ENCODE measurements at places on chromosomes 3 and 15. TPM values are rescaled to one million over a fixed set of nuclear protein-coding genes. Genes with fewer than 3 reads are reported as not detected.

GP9 gene
- not detected for total RNA-seq

EPHA6 gene
- total RNA-seq = 1.0 TPM

SI gene
- total RNA-seq = not detected

CFAP44 gene
- total RNA-seq = 0.73 TPM

CDCP1 gene
- 2.2 TPM for total RNA-seq

PLA2G4F gene
- total RNA-seq = not detected

LTK gene
- 0.07 TPM for total RNA-seq

EXOSC7 gene
- 96.3 TPM for total RNA-seq

TRPM1 gene
- total RNA-seq = 0.48 TPM

KIF7 gene
- total RNA-seq = 9.0 TPM

KBTBD8 gene
- 6.7 TPM for total RNA-seq

ARPC4 gene
- total RNA-seq = 207 TPM

CFAP100 gene
- 1.5 TPM for total RNA-seq

FBXW12 gene
- 0.07 TPM for total RNA-seq

STAC gene
- total RNA-seq = 5.2 TPM

CXCR6 gene
- not detected for total RNA-seq

PIGZ gene
- total RNA-seq = 1.2 TPM

HYAL1 gene
- 5.4 TPM for total RNA-seq

IL17RB gene
- total RNA-seq = 8.9 TPM

ASB14 gene
- 0.03 TPM for total RNA-seq

SPSB4 gene
- 35.1 TPM for total RNA-seq

TRIM71 gene
- 105 TPM for total RNA-seq

ATXN7 gene
- total RNA-seq = 6.8 TPM

GCSAM gene
- total RNA-seq = not detected

PPARG gene
- total RNA-seq = 0.62 TPM

LMOD3 gene
- not detected for total RNA-seq

CTXND1 gene
- not detected for total RNA-seq

CCDC13 gene
- 0.48 TPM for total RNA-seq

SPTSSB gene
- total RNA-seq = 0.31 TPM

MYO5A gene
- total RNA-seq = 13.4 TPM

CPEB1 gene
- total RNA-seq = 4.0 TPM

SELENOK gene
- 44.1 TPM for total RNA-seq

GRK7 gene
- 0.04 TPM for total RNA-seq

MESP1 gene
- total RNA-seq = 1.6 TPM

CCDC80 gene
- total RNA-seq = 17.2 TPM

ZNF80 gene
- not detected for total RNA-seq

CFAP161 gene
- not detected for total RNA-seq

PSMD6 gene
- total RNA-seq = 169 TPM

LPP gene
- 18.8 TPM for total RNA-seq

GRM7 gene
- total RNA-seq = 0.14 TPM

Measured in H7 (cell line).